NCI-H1105 (cell line): ENCODE measurements at places on chromosomes 3 and 15.
A peak's percentile ranks its signal among the peaks of the same experiment; 100 is the strongest.

DNA sequence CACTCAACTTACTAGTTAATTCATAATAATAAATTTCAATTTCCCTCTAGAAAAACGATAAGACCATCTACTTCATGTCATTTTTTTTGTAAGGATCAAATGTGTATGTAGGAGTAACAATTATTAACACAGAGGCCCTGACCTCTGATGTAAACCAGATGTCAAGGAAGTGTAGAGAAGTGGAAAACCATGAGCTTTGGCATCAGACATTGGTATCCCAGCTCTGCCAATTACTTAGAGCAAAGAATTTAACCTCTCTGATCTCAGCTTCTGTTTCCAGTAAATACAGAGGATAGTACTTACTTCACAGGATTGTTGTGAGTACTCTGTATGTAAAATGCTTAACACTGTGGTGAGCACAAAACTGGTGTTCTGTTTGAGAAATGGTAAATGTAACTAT lies 17.5 kb downstream of the AQR start:
- no peak for DNase-seq

- no peak for DNase-seq
Measured at GRCh38 chr15:95440712-95441111, 889.8 kb upstream of the NR2F2 start.

DNA sequence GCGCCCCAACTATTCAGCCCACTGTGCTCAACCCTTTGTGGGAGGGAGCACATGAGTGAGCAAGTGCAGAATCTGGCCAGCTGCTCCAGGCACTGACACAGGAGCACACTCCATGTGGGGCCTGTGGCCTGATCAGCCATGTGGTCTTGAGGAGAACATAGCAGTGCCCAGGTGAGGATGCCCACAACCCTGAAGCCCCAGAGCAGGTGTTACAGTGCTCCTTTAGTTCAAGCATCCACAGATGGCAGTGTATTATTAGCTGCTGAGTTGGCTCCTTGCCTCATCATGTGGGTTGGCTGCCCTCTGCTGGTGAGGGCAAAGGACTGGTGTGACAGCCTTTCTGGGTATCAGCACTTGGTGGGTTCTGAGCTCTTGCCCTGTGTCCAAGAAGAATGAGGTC lies 1588.2 kb downstream of the SI start:
- peak; percentile 19 for DNase-seq

DNA sequence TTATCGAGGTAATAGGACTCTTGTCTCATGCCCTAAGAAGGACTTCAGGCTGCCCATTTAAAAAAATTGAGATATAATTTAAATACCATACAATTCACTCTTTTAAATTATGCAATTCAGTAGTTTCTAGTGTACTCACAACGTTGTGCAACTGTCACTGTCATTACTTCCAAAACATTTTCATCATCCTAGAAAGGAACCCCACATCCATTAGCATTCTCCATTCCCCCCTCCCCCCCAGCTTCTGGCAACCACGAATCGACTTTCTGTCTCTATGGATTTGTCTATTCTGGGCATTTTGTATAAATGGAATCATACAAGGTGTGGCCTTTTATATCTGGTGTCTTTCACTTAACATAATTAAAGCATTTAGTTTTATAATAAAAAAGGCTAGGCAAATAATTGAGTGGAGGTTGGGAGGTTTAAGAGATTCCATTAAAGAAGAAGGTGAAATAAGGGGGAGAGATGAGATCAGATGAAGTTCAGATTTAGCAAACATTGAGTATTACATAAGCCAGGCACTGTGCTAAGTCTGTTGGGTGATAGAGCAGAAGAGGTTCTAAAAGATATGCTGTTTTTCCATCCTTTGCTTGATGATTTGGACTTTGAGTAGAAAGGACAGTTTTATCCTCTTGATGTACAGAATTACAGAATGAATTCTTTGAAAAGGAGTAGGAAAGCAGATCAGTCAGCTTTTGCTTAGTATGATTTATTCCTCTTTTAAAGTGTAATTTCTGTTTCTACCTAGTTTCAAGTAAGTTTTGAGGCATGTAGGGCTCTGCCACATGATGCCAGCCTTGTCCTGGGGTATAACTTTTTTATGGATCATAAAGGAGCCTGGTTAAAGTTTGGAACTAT lies 36.3 kb downstream of the UBE2E2 start:
- DNase-seq = no peak

GRCh38 chr3:137763594-137763938 lies 549 bp upstream of the SOX14 start:
- peak; percentile 52 for DNase-seq

- peak; percentile 6 for DNase-seq
Measured at GRCh38 chr3:177284383-177284881, 87.2 kb upstream of the TBL1XR1 start.

DNA sequence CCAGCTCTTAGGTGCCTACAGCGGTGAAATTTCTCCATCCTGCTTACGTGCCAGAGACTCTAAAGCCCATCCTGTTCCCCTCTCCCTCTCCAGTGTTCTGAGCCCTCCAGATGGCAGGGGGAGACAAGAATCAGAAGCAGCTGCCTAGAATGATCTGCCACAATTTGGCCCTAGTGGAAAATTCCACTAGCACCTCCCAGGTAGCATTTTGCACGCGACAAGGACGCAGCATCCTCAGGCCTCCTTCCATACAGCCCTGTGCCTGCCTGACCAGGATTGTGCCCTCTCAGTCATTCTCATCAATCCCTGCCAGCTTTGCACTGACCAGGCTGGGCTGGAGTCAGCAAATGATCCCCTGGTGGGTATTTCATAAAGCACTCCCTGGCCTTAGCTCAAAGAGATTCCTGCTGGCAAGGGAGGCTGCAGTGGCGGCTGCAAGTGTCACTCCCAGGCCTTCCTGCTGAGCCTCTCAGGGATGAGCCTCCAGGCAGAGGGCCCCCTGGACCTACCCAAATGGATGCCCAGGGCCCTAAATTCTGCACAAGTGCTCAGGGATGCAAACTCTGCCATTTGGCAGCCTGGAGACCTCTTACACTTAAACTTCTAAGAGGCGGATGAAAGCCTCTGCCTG lies 130.2 kb upstream of the ATP2B2 start:
- DNase-seq = no peak

GRCh38 chr15:26477044-26477443 lies 295.8 kb downstream of the GABRB3 start:
- no peak for DNase-seq

- DNase-seq = no peak
Measured at GRCh38 chr3:23329471-23330105, 126.5 kb downstream of the UBE2E2 start.

- no peak for DNase-seq
Measured at GRCh38 chr3:8741581-8742261, 8.1 kb downstream of the CAV3 start.

DNA sequence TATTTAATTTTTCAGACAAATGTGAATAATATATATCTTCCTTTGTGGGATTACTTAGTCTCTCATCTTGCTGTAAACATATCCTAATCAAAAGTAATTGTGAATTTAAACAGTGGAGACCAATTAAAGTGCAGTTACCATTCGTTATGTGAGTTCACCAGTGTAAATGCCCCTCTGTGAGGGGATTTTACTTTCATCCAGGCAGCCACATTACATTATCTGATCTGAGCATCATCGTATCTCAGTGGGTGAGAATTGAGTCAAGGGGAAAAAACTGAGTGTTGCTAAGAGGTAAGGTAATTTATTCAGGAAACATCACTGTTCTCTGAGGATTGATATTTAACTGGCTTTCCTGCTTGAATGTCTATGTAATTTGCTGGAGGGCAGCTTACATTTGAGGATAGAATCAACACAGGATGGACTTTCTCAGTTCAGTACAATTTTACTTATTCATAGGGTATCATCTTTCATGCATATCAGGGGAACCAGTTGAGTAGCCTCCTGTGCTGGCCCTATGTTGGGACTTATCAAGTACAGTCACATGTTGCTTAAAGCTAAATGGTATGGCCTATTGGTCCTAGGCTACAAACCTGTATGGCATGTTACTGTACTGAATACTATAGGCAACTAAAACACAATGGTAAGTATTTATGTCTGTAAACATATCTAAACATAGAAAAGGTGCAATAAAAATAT lies 219.7 kb downstream of the CD47 start:
- DNase-seq = no peak

- no peak for DNase-seq
Measured at GRCh38 chr3:7854721-7855120, 646.9 kb upstream of the LMCD1 start.

GRCh38 chr3:63937661-63938651 lies 25.8 kb upstream of the SCAANT1 start:
- DNase-seq = no peak

- DNase-seq = peak; percentile 93
Measured at GRCh38 chr3:186107215-186108105, 1.4 kb downstream of the ETV5 start.

GRCh38 chr3:5840056-5840455 lies 652.5 kb downstream of the EDEM1 start:
- no peak for DNase-seq

DNA sequence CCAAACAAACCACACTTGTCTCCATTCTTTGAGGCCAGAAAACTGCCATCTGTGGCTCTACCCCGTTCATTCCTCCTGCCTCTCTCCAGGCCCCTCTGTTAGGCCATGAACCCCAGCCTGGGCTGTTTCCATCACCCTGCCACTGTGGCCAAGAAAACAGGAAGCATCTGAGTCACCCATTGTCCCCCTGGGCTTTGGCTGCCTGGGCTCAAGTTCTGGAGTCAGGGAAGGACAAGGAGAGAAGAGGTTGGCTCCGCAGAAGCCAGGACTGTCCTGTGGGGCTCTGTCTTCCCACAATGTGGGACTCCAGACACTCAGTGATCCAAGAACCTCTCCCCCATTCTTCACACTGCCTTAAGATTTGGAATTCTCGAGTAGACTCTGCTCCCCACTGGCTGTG lies 14.8 kb upstream of the LCTL start:
- no peak for DNase-seq

GRCh38 chr3:71243229-71243628 lies 340.3 kb downstream of the FOXP1 start:
- no peak for DNase-seq

GRCh38 chr3:48429317-48429959 lies 448 bp downstream of the PLXNB1 start:
- peak; percentile 74 for DNase-seq

GRCh38 chr3:4520033-4520816 lies 27.1 kb downstream of the ITPR1 start:
- DNase-seq = no peak

DNA sequence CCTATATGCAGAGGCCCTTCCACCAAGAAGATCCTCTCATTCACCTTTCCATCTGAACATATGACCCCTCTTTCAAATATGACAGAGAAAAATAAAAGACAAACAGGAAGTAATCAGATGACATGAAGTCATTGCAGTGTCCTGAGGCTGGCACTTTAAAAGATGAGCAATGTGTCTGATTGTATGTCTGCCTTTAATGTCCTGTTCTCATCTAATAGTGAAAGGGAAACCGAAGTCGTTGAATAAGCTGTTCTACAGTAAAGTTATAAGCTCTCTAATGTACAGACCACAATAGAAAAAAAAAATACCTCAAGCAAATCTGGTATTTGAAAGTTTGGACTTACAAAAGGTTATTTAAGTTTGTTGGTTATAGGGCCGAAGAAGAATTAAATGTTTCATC lies 243.0 kb downstream of the CLSTN2 start:
- DNase-seq = no peak

- DNase-seq = no peak
Measured at GRCh38 chr3:106117490-106117858, 248.7 kb upstream of the CBLB start.

DNA sequence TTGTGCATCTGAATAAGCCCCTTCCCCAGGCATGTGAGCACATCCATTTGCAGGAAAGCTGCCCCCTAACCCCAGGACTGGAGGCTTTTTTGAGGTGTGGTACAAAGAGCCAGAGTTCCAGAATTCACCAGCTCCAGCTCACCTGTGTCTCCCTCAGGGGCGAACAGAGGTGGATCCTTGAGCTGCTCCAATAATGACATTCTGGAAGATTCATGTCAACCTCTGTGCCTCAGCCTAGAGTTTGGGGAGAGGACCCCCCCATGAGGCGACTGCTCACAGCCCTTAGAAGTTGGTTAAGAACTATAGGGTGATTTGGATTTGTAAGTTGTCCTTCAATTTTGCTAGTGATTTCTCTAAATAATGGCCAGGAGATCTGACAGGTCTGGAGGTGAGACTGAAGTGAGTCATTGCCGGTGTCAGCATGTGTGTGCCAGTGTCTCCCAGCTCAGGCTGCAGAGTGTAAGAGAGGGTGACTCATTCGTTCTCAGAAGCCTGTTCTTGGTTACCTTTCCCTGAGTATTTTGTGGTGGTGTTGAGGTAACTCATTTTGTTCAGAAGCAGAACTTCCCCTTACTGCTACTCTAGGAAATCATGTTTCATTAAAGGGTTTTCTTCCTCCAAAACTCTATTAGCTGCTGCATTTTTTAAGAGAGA lies 136.9 kb upstream of the TOPAZ1 start:
- DNase-seq = no peak

GRCh38 chr3:81503026-81503425 lies 258.4 kb downstream of the GBE1 start:
- no peak for DNase-seq

GRCh38 chr3:170621256-170621655 lies 35.4 kb upstream of the SLC7A14 start:
- no peak for DNase-seq

- DNase-seq = no peak
Measured at GRCh38 chr3:96192966-96193550, 621.3 kb upstream of the EPHA6 start.

GRCh38 chr3:189237526-189237925 lies 65.8 kb downstream of the TPRG1 start:
- DNase-seq = no peak

GRCh38 chr3:16203671-16204629 lies 29.5 kb downstream of the GALNT15 start:
- DNase-seq = no peak

GRCh38 chr3:66923969-66924368 lies 74.1 kb upstream of the KBTBD8 start:
- no peak for DNase-seq

GRCh38 chr3:129315998-129316247 lies 37.3 kb downstream of the HMCES start:
- DNase-seq = no peak

GRCh38 chr3:172121981-172122380 lies 82.6 kb downstream of the FNDC3B start:
- DNase-seq = no peak

GRCh38 chr3:133505813-133506212 lies 67.7 kb upstream of the CDV3 start:
- DNase-seq = no peak

GRCh38 chr3:98513091-98513511 lies 9.6 kb downstream of the CLDND1 start:
- DNase-seq = no peak

GRCh38 chr3:159892801-159893200 lies 95.8 kb upstream of the IL12A start:
- no peak for DNase-seq
